ENCODE measurements at places on chromosomes 11 and 22.

DNA sequence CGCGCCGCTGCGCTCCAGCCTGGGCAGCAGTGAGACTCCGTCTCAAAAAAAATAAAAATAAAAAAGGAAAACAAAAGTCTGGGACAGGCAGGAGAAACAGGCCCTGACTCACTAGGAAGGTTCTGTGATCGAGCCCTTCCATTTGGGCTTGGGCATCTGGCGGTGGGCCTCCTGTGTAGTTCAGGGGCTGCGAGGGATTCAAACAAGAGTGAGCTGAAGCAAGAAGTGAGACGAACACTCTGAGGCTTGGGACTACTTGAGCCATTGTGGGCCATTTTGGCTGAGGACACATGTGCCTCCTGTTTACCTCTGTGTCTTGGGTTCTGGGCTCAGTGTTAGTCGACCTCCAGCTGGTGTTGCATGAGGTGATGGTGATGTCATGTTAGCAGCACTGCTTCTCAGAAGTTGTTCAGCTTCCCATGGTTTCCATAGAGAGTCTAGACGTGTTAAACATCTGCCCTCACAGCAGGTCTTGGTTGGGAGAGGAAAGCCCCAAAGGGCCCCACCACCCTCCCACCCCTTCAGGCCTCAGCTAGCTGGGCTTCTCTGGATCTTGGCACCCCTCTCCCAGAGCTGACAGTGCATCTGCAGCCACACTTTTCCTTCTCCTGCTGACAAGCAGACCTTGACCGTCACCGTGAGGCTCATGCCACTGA, 57.8 kb downstream of the MED15 start:
- no peak for DNase-seq

DNA sequence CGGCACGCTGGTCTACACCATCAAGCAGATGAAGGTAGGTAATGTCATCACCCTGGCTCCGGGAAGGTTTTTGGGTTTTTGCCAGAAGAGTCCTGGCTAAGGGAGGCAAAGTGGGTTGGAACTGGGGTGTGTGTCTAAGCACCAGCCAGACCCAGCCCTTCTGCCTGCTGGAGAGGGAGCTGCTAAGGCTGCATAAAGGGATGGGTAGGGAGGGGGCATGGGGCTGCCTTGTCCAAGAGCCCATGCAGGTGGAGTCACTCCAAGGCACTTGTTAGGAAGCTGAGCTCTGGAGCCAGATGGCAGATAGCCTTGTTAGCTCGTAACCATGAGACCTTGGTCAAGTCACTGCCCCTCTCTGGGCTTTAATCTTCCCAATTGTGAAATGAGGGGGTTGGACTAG, 48.0 kb downstream of the TIMP3 start:
- no peak for DNase-seq

- no peak for DNase-seq
Measured at GRCh38 chr22:33194529-33195077, 136.4 kb upstream of the SYN3 start.

- no peak for DNase-seq
Measured at GRCh38 chr11:12376259-12377081, 901 bp upstream of the PARVA start.

DNA sequence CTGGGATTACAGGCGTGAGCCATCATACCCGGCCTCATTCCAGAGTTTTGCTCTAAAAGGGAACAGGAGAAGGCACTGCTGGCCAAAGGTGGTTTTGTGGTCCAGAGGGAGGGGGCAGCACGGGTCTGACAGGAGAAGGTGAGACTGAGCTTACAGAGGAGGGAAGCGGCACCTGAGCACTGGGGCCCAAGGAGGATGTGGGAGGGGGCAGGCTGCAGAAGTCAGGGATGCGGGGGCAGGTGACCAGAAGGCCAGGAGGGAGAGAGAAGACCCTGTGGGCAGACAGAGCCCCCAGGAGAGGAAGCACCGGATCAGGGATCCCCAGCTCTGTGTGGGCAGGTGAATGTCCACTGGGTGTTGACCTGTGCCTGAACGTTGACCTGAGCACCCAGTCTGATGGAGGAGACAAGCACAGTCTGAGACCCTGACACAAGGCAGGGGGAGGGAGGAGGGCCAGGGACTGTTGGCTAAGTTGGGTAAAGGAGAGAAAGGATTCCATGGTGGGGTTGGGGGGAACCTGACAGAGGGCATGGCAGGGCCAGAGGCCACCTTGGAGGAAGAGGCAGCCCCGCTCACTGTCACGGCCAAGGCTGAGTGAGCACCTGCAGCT, 12.0 kb upstream of the PRR5 start:
- no peak for DNase-seq

GRCh38 chr11:92492372-92492771, 267.8 kb downstream of the FAT3 start:
- DNase-seq = no peak

DNA sequence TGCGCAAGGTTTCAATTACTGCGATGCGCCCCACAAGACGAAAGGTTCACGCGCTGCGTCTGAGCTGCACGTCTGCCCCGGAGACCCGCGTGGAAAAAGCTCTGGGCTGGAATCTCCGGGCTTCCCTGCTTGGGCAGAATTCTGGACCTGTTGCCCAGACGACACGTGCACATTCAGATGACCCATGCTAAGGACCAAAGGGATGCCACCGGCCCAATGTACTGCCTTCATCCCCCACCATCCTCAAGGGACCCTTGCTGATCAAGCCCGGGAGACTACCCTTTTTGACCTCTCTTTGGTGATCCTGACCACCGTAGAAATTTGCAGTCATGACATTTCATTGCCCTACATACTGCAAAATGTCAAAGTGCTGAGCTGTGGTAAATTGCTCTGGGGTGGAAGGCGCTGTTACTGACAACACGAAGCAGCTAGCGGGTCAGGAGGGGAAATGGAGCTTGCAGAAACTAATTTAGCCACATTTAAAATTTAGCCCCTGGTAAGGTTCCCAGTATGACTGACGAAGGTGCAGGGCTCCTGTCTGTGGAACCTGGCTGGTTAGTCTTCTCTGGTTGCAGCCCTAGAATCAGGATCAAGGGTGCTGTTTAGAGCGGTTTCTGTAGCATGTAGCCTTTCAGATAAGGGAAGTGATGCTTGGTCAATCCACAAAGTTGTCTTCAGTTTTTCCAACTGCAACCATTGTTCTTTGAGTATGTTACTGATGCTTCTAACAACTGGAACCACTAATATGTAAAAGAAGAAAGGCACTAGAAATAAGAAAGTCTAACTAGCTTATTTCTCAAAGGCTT, 81.9 kb downstream of the PRR5L start:
- DNase-seq = no peak

DNA sequence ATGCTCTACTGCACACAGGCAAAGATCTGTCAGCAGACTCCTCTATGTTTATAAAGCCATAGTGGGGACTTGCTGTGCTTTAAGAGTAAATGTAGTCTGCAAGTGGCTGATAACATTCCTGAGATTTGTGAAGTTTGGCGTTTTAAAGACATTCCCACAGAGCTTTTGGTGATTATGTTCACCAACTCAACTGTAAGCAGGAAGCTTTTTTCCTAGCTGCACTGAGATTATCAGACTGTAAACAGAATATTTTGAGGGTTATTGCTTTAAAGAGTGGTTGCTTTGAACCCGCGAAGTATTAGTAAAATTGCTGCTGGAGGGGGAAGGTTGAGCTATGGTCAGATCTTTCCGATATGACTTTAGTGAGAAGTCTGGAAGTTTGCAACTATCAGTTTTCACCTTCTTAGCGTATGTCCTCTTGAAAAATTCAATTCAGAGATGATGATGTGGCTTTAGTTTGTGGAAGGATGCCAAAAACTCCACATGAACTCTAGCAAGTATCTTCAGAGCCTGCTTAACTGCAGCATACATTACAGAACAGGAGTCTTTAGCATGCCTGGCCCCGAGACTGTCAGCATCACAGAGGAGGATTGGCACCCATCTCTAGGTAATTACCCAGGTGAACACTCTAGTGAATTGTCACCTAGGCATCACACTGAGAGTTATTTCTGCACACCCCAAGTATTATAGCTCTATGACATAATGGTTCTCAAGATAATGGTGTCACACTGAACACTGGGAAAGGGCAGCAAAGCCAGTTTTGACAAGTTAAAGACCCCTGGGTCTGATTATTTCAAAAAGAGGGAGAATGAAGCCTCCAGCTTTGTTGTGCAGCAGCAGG, 89.9 kb downstream of the MTNR1B start:
- DNase-seq = no peak

DNA sequence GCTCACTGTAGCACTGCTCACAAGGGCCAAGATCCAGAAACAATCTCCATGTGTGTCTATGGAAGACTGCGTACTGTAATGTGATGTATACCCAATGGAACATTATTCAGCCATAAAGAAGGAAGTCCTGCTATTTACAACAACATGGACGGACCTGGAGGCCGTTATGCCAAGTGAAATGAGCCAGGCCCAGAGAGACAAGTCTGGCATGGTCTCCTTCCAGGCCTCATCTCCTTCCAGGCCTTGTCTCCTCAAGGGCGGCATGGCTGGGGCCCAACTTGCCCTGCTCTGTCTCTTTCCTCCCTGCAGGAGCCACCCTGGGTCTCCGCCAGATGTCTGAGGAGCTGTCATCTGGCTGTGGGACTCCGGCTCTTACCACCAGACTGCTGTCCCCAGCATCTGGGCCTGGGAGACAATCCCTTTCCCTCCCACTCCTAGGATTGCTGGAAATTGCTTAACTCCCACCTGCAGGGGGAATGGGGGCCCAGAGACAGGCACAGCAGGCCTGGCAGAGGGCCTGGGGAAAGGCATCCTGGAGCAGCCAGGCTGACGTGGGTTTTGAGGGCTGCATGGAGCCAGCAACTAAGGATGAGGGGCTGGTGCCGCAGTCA, 1326.6 kb downstream of the TBC1D22A start:
- no peak for DNase-seq

- no peak for DNase-seq
Measured at GRCh38 chr11:79273781-79274180, 167.0 kb downstream of the TENM4 start.

DNA sequence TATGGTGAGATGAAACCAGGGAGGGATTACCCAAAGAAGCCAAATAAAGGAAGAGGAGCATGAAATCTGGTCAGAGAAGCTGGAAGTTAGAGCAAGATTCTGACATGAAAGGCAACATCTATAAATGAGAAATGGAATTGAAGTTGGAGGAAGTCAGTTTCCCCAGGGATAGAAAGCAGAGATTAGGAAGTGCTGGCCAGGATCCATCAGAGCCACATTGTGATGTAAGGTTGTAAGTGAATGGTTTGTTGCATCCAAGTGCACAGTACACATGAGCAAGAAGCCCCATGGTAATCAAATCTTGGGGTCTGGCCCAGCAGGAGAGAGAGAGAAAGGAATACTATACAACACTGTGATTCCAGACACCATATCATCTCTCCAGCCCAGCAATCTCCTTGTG, 6.6 kb upstream of the NLRP10 start:
- no peak for DNase-seq

GRCh38 chr11:103872748-103873147, 163.7 kb upstream of the DDI1 start:
- DNase-seq = no peak

DNA sequence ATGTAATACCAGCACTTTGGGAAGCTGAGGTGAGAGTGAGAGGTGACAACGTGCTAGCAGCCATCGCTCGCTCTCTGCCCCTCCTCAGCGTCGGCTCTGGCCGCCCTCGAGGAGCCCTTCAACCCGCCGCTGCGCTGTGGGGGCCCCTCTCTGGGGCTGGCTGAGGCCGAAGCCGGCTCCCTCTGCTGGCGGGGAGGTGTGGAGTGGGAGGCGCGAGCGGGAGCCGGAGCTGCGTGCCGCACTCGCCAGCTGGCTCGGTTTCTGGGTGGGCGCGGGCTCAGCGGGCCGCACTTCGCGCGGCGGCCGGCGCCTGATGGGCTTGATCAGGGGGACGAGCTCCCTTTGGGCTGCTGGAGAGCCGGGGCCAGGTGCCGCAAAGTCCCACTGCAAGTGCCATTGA, 98.9 kb upstream of the UBASH3B start:
- DNase-seq = no peak

DNA sequence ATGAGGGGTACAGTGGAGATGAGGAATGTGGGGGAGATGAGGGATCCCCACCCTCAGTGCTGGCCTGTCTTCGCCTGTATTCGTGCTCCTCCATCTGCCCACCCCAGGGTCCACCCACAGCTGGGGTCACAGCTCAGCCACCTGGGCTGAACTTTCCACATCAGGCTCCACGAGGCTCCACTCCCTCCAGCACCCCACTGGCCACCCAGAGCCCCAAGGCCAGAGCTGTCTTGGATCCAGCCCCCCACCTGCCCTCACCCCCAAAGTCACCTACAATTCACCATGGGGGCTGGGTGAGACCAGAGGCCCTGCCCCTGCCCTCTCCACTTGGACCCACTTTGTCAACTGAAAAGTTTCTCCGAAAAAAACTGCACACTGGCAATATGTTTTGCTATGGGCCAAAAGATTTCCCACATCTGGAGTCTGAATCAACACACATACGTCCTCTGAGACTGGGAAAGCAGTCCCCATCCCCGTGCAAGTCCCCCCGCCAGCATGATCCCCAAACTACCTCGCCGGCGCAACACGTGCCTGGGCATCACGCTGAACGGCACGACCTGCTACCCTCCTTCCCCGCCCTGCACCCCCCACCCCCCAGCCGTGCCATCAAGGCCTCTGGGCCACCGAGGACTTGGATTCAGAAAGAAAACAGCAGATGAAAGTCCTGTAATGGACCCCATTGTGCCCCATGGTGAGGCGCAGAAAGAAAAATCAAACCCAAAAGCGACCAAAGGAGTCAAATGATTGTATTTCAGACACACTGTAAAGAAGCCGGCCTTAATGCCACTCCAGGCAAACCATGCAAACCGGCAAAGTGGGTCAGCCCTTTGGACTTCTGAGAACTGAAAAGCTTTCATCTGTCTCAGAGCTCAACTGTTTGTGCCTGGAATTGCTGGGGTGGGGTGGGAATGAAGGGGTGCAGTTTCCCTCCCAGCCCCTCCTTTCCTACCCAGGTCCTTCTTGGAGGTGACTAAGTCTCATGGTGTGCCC, 16.5 kb upstream of the GAL start:
- DNase-seq = no peak

DNA sequence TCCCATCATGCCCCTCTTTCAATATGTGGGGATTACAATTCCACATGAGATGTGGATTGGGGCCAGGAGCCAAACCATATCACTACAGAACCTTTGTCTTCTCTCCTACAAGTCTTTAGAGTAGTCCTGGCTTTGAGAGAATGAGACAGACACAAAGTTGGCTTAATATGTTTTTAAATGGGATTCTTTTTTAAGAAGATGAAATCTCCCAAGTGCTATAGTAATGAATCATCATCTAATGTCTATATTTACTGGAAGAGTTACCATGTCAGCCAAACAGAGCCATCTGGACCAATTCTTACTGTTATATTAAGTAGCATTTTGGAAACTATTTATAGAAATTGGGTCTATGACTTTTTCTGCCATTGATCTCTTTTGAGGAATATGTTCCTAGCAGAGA, 38.1 kb upstream of the CARD18 start:
- no peak for DNase-seq

DNA sequence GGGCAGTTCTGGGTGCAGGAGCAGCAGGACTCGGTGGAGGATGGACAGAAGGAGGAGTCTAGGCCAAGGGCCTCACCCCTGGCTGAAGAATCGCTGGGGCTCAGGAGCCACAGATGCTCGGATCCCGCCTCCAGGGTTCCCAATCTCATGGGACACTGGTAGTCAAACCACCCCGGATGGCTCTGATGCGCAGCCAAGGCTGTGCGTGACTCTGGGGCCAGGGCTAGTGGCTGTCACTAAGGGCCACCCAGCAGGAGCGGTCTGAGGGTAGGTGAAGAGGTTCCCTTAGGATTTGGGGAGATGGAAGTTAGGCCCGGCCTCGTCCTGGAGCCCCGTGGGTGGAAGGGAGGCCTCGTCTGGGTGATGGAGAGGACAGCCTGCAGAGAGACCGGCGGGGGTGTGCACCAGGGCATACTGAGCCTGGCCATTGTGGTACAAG, 300.6 kb downstream of the TBC1D22A start:
- DNase-seq = no peak

GRCh38 chr22:29202212-29203192, 3.2 kb upstream of the EMID1 start:
- DNase-seq = no peak
